Activated effector memory CD4-positive, alpha-beta T cell treated with Interleukin-2 at 50 U/mL for 16 hours (primary cell): ENCODE measurements at places on chromosomes 3 and 15.

GRCh38 chr3:99084826-99085225 lies 183.3 kb upstream of the DCBLD2 start:
- no peak for DNase-seq

DNA sequence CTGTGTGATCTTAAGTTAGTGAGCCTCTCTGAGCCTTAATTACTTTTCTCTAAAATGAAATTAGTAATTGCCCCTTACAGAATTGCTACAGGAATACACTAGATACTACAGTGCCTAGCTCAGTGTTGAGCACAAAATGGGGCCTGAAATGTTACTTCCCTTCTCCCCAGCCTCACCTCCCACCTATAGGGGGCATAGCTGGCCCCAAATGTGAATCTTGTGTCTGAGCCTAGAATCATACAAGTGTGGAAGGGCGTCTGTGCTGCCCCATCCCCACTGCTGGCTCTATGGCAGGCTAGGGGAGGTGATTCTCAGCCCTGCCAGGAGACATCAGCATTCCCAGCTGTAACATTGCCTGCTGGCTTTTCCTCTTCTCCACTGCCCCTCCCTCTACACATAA lies 42.7 kb downstream of the IFT122 start:
- no peak for DNase-seq

DNA sequence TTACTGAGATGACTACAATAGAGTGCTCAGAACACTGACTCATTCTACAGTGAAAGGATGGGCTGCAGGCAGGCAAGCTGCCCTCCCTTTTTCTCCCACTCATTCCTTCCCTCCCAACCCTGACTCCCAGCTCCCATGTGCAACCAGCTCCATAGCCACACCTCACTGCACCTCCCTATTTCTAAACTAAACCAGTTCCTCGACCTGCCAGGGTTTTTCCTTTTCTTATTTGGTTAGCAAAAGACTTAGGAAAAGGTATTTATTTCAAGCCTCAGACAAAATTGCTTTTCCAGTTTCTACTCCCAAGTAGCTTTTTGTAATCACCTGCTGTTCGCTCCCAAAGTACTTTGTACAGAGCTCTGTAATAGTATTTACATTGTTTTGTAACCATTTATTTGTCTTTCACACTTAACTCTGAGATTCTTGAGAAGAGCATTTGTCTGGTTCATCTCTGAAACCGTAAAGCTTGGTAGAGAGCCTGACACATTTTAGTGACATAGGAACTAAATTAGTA lies 2.2 kb downstream of the AADAC start:
- DNase-seq = no peak

DNA sequence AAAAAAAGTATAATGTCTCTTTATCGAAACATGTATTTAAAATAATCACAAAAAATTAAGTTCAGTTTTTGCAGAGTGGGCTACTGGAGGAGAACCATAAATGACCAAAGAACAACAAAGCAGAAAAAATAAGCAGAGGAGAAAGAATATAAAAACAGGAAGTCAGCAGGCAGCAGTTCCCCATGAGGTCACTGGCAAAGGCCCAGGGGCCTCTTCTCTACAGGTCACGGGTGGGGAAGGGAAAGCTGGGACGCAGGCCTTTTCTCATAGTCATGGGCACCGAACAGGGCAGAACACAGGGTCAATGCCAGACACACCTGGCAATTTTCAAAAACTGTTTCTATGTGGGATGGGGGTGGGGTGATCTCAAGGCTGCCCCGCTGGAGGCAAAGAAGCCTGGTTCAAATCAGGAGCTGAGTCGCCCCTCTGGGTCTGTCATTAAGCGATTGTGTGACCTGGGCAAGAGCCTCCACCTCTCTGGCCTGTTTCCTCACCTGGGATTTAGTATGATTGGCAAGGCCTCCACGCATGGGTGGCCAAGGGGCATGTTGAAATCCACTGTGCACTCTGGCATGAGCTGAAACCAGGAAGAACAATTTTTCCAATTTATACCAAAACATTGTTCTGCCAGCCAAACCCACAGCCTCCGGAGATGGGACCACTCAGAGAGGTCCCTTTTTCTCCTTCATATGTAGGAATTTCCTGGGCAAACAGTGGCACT lies 43.8 kb upstream of the UACA start:
- DNase-seq = no peak

DNA sequence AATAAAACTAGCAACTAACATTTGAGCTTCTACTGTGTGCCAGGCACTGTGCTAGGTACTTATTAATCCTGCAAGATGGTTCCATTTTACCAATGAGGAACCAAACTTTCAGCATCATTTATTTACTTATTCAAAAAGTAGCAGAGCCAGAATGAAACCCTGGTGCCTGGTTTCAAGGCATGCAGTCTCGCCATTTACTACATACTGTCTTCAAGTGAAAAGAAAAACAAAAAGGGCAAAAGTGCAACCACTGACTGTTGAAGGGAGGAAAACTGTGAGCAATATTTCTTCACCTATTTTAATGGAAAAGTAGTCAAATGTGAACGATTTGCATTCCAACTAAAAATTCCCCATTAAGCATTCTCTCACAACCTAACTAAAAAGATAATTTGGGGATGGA lies 8.7 kb downstream of the DCUN1D1 start:
- no peak for DNase-seq

GRCh38 chr3:23985747-23986544 lies 40.9 kb downstream of the NR1D2 start:
- no peak for DNase-seq

DNA sequence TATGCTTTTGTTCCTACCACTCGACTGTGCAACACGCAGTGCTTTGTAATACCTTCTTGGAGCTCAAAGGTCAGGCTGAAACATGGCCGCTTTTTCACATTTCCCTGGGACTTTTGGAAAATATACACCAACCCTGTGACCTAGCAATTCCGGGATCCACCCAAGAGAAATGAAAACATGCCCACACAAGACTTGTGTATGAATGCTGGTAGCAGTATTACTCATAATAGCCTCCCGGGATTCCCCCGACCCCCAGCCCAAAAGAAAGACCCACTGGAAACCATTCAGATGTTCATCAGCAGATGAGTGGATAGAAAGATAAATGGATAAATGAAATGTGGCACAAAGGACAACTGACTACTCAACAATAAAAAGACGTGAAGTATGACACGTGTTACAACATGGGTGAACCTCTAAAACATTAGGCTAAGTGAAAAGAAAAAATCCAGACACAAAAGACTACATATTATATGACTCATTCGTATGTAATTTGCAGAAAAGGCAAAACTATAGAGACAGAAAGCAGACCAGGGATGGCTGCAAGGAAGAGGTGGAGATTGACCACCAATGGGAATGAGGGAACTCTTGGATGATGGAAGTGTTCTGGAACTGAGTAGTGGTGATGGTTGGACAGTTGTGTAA lies 104.1 kb downstream of the PGPEP1L start:
- DNase-seq = no peak
